ENCODE measurements at places on chromosomes 6 and 20.

- DNase-seq, result no peak
Measured at GRCh38 chr20:63443606-63444395, 28.7 kb downstream of the KCNQ2 start.

- DNase-seq, result no peak
Measured at GRCh38 chr6:75409928-75410327, 83.7 kb downstream of the FILIP1 start.

GRCh38 chr20:36043441-36043840 is 75.1 kb downstream of the CNBD2 start:
- no peak for DNase-seq

- no peak for DNase-seq
Measured at GRCh38 chr20:54476169-54477009, 996 bp downstream of the DOK5 start.

- DNase-seq, result no peak
Measured at GRCh38 chr6:127547904-127548649, 28.9 kb upstream of the C6orf58 start.

DNA sequence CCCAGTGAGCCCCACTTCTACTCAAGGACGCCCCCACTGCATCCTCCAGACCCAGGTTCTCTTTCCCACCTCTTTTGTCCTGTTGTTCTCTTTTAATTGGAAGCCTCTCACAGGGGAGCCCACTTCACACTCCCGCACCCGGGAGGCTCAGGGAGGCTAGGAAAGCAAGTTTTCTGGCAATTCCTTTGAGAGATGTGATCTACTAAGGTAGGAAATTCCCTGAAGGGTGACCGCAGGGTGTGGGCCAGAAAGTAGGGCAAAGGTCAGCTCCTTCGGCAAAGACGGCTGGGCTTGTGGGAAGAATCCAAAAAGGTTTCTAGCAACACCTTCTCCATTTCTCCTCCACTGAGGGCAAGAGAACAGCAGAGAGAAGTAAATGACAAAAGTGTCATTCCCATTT is 98.1 kb upstream of the PTPN1 start:
- no peak for DNase-seq

- DNase-seq, result no peak
Measured at GRCh38 chr20:41331731-41332130, 8.9 kb upstream of the LPIN3 start.
